ENCODE measurements at places on chromosomes 11 and 22.

DNA sequence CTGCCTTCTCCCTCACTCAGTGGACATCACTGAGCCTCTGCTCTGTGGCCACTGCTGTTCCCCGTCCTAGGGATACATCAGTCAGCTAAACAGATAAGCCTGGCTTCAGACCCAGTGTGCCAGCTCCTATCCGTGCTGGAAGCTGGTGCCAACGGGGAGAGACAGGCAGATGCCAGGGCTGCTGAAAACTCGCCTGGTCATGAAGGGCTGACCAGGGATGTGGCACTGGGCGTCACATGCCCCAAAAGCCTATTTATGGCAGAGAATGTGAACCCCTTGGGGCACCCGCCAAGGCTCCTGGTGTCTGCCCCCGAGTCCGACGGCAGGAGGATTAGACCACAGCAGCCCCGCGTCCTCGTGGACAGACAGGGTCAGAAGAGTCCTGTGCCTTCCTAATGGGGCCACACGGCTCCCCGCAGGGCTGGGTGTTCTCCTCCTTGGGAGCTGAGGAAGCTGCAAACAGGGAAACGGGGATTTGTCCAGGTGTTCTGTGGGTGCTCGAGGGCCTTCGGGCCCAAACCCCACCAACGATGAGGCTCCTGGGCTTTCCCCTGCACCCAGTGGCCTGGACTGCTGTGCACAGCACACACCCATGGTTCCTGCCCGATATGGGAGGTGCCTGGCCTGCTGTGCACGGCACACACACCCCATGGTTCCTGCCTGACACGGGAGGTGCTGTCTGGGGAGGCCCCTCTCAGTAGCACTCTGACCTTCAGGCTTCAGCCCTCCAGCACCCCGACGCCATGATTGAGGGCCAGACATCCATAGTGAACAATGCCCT is 19.9 kb downstream of the ANO1 start:
- no peak for DNase-seq

DNA sequence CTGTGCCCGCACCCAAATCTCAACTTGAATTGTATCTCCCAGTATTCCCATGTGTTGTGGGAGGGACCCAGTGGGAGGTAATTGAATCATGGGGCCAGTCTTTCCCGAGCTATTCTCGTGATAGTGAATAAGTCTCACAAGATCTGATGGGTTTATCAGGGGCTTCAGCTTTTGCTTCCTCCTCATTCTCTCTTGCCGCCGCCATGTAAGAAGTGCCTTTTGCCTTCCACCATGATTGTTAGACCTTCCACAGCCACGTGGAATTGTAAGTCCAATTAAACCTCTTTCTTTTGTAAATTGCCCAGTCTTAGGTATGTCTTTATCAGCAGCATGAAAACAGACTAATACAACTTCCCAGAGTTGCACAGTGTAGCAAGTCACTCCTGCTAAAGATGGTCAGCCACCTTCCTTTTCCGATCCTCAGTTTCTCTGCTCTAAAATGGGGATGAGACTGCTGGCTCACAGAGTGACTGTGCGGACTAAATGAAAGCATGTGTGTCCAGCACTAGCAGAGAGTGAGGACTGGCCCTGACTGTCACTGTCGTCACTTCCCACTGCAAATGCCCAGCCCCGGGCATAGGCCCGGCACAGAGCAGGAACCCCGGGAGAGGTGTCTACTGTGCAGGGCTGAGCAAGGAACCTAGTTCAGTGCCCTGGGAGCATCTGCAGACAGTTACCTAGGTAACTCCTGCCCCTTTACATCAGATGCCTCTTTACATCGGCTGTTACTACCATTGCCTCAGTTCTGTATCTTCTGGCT is 9.5 kb downstream of the TSKU start:
- DNase-seq: no peak

DNA sequence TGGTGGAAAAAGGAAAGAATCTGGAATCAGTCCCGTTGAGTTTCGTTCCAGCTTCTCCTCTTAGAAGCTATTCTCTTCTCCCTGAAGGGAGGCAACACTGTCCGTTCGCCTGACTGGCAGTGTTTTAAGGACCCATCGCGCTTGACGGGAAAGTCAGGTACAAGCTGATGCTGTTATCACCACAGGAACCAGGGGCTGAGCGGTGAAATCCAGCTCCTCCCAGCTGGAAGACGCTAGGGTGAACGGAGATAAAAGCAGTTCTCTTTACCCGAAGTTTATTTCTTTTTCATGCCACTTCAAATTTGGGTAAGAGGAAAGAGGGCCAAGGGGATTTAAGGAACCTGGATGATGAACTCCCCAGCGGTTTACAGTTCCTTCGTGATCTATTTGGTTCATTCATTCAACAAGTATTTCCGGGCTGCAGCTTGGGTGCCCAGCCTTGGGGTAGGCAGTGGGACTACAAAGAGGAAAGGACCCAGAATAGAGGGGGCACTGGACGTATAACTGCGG is 551 bp upstream of the DEUP1 start:
- no peak for DNase-seq

- no peak for DNase-seq
Measured at GRCh38 chr11:45935349-45936064, 13.1 kb downstream of the LARGE2 start.

GRCh38 chr11:61918251-61918937 is 1.0 kb upstream of the RAB3IL1 start:
- peak; percentile 3 for DNase-seq

DNA sequence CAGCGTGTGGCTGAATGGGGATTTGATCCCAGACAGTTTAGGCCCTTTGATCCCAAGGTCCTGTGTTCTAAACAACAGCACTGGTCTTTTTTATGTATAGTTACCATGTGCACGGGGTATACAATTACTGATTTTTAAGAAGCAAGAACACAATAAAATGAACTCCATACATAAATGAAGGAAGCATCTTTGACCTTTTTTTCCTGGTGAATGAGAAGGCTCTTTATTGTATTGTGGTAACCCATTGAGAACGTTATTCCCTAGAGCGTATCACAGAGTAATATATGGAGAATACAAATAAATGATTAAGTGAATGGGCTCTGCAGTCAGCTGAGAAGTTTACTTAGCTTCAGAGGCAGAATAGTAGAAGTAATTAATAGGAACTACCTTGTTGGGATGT is 563.6 kb downstream of the NTM start:
- DNase-seq: no peak

DNA sequence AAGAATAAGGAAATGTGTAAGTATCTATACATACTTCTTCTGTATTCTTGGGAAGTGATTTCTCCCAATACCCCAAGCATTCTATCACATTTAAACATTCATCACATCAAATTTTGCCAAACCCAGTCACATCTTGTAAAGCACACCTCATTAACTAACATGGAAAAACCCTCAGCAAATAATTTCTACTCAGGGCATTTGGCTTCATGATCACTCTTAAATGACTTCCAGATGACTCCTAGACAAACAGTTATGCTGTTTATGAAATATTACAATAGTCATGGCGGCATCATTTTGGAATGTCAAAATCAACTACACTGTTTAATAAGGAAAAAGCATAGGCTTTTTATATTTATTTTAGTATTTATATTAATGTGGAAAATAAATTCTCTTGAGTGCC is 47.3 kb upstream of the CCDC34 start:
- no peak for DNase-seq

- DNase-seq: no peak
Measured at GRCh38 chr11:85021058-85021457, 606.1 kb downstream of the DLG2 start.

DNA sequence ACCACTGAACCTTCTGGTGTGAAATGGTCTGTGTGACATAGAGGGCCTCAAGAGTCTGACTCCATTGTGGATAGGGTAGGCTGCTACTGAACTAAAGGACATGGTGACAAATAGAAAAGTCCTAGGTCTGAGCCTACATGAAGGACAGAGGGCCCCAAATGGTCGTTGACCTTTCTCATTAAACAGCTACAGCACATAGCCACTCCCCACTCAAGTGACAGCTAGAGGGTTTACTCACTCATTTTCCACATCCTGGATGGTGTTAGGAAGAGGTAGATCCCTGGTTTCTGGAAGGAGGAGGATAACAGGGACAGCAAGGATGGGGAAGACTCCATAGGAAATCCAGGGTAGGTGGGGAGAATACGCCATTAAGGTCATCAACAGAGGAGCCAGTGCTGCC is 63.3 kb downstream of the SLC22A24 start:
- DNase-seq: no peak

GRCh38 chr11:11584530-11584810 is 37.3 kb downstream of the GALNT18 start:
- DNase-seq: no peak

- no peak for DNase-seq
Measured at GRCh38 chr22:42365111-42365865, 66.9 kb downstream of the NFAM1 start.

DNA sequence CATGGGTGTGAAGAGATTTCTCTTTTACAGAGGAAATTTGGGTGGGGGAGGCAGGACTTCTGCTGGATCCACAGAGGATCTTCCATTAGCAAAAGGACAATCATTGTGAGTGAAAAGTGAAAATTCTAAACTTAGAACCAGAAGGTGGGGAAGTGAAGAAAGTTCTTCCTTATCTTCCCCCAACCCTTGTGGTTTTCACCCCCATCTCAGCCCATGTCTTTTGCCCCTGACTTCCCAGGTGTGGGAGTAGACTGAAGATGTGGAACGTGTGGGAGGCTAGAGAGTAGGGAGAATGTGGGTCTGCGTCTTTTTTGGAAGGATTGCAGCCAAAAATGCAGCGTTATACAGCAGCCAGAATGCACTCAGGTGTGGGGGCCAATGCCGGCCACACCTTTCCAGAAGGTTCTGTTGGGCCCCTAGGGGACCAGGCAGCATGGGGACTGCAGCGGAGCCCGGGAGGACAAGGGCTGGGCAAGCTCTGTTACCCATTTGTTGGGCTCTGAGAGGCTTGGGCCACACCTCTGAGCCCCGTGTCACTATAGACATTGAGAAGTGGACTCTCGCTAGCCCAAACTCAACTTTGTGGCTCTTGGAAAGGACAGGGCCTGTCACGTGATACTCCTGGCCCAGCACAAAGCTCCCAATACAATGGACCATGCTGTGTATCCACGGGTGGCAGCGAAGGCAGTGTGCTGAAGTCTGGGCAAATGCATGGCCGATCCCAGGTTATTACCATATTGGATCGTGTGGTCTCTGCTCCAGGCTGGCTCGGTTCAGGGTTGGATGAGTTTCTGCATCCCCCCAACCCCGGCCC is 32.8 kb upstream of the LINC01488 start:
- no peak for DNase-seq

DNA sequence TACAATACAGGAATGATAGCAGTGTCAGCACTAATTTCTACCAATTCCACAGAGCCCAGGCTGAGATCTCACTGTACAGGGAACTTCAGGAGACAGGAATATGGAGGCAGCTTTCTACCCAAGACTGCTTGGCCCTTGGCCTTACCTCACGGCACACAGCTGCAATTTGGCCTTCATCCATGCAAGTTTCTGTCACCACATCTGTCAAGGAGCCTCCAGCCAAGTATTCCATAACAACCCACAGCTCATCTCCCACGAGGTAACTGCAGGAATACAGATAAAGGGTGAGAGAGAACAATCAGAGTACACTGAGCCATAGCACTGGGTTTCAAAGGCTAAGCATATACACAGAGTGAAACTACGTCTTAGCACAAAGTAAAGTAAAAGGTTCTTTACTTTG is 39.0 kb upstream of the GDPD4 start:
- DNase-seq: no peak

DNA sequence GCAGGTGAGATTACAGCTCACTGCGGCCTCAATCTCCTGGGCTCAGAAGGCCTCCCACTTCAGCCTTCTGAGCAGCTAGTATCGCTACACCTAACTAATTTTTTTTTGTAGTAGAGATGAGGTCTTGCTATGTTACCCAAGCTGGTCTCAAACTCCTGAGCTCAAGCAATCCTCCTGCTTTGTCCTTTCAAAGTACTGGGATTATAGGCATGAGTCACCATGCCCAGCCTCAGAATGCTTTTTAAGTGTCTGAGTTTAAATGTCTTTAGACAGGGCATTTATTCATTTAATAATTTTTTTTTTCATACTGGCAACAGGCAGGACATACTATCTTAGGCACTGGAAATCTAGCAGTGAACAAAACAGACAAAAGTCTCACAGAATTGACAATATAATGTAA is 27.7 kb downstream of the LRP4 start:
- no peak for DNase-seq

DNA sequence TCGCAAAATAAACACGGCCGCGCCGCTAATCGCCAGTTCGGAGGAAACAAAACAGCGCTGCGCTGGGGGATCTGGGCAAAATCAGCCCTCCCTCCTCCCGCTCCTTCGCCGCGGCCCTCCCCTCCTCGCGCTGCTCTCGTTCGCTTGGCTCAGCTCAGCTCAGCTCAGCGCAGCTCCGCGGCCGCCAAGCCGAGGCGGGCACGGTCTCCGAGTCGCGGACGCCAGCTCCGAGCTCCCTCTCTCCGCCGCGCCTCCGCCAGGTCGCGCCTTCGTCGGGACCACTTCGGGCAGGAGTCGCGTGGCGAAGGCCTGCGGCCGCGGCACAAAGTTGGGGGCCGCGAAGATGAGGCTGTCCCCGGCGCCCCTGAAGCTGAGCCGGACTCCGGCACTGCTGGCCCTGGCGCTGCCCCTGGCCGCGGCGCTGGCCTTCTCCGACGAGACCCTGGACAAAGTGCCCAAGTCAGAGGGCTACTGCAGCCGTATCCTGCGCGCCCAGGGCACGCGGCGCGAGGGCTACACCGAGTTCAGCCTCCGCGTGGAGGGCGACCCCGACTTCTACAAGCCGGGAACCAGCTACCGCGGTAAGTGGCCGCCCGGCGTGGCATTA is at the start of gene SPON1:
Gene SPON1, plus strand, starts transcription at position 162 of the 607 bp plus-strand sequence. Its CDS starts 182 bp downstream, at position 344.
- no peak for DNase-seq

DNA sequence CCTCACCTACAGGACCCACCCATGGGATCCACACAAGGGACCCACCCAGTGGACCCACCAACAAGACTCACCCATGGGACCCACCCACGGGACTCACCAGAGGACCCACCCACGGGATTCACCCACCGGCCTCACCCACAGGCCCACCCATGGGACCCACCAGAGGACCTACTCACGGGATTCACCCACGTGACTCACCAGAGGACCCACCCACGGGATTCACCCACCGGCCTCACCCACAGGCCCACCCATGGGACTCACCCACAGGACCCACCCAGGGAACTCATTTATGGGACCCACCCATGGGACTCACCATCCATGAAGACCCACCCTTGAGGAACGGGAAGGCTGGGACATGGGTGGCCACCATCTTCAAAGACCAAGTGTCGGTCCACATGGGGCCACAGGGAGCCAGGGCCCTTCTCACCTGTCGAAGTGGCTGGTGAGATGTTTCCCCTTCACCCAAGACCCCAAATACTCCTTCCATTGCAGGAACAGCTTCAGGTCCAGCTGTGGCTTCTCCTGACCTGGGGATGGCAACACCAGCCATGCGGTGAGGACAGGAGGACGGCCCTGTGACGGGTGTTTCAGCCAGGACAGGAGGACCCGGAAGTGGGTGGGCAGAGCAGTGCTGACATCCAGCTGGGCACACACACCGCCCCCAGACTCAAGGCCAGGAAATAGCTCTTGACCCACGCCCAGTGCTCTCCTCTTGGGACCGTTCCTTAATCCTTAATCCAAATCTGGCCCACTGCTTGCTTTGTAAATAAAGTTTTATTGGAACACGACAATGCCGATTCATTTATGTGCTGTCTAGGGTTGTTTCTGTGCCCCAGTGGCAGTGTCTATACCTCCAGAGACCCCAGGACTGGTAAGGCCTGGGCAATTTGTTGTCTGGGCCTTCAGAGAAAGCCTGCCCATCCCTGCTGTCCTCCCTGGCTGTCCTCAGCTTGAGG is 1005.1 kb downstream of the BRD1 start:
- no peak for DNase-seq

- DNase-seq: no peak
Measured at GRCh38 chr11:134730101-134730500, 318.1 kb upstream of the B3GAT1 start.

GRCh38 chr11:103662880-103663279 is 373.6 kb upstream of the DDI1 start:
- peak; percentile 55 for DNase-seq

All from germinal center (tissue), 1 donor.